ENCODE measurements at places on chromosomes 3 and 15.
A peak's percentile ranks its signal among the peaks of the same experiment; 100 is the strongest.

DNA sequence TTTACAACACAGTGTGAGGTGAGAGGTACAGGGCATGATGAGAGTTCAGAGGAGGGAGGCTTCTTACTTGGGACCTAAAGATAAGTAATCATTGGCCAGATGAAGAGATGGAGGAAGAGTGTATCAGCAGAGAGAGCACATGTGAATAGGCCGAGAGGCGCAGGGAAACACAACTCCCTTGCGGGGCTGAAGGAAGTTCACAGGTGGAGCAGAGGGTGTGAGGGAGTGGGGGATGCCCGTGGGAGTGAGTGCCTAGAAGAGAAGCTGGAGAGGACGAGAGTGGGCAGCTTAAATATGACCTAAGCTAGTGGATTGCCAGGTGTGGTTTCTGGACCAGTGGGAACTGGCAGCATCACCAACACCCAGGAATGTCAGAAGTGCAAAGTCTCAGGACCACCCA, 98.2 kb upstream of the TBC1D5 start:
- no peak for DNase-seq

DNA sequence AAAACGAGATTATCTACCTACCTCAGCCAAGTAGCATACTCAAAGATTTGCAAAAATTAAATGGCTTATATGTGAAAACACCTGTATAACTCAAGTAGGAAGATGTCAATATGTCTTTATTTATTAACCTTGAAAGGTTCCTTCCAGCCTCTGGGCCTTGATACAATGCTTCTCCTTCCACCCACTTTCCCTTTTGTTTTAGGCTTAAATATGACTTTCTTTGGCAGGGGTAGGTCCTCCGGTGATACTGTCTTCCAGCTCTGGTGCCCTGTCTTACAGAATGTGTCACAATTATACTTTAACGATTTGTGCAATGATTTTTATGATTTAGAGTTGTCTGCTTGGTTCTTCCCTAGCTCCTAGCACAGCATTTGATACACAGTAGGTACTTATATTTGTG, 4.1 kb downstream of the LINS1 start:
- peak; percentile 48 for DNase-seq

- DNase-seq = no peak
These were observed 12.7 kb downstream of the SEMA4B start for GRCh38 chr15:90213818-90214204.

- DNase-seq = no peak
These were observed 11.6 kb downstream of the ZBTB11 start for GRCh38 chr3:101665357-101665756.

DNA sequence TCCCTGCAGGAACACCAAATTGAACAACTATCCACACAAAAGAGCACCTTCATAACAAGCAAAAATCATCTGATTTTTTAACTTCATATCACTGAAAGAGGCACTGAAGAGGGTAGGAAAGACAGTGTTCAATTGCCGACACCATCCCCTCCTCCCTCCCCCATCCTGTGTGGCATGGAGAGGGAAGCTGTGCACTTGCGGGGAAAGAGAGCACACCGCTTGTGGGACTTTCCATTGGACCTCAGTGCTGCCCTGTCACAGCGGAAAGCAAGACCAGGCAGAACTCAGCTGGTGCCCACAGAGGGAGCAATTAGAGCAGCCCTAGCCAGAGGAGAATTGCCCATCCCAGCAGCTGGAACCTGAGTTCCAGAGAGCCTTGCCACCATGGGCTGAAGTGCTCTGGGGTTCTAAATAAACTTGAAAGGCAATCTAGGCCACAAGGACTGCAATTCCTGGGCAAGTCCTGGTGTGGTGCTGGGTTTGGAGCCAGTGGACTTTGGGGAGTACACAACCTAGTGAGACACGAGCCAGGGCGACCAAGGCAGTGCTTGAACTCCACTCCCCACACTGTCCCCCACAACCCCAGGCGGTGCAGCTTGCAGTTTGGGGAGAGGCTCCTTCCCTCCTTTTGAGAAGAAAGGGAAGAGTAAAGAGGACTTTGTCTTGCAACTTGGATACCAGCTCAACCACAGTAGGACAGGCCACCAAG, 27.0 kb downstream of the PEAK1 start:
- DNase-seq = no peak

GRCh38 chr3:101829437-101829830, 19.9 kb upstream of the NFKBIZ start:
- no peak for DNase-seq

GRCh38 chr3:46095307-46095706, 68.0 kb upstream of the XCR1 start:
- DNase-seq = no peak

DNA sequence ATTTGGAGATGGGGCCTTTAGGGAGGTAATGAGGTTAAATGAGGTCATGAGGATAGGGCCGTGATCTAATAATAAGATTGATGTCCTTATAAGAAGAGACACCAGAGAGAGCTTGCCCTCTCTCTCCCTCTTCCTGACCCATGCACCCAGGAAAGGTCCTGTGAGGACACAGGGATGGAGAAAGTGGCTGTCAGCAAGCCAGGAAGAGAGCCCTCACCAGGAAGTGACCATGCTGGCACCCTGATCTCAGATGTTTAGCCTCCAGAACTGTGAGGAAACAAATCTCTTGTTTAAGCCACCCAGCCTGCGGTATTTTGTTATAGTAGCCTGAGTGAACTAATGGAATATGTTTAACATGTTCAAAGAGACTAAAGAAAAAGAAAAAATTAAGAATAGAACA, 15.3 kb upstream of the GNB5 start:
- DNase-seq = no peak
